Iris pigment epithelial cell (primary cell): ENCODE measurements at places on chromosomes 7 and 10.

DNA sequence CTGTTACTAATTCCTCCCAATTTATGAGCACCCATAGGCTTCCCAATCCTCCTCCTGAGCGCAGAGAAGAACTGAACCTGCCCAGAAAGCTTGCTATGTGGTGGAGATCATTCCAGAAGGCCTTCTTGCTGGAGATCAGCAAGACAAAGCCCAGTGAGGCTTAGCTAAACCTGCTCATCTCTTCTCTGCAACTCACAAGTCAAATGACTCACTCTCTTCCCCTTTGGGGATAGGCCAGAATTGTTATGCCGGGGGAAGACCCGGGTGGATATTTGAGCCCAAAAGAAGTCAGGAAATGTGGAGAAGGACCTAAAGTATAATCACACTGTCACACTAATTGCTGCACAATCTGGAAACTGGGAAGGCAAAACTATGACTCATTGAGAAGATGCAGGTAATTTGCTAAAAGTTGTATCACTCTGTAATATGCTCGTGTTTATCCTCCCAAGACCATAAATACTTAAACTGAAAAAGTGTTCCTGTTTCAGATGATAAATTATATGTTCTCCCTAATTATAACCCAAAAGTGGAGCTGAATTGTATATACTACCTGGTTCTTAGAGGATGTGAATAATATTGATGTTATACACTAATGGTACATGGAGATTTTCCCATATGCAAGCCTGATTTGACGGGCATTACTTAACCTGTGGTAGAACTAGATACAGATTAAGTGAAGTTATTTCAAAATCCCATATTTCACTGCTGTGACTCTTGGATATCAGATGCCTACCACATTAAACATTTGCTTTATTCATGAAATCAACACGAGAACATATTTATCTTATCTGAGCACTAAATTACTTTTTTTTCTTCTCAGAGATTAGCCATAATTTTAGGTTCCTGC lies 6.4 kb downstream of the NEBL start:
- DNase-seq, result peak; percentile 81

- no peak for DNase-seq
These were observed 27.6 kb upstream of the LAMB4 start for GRCh38 chr7:108157606-108158335.

DNA sequence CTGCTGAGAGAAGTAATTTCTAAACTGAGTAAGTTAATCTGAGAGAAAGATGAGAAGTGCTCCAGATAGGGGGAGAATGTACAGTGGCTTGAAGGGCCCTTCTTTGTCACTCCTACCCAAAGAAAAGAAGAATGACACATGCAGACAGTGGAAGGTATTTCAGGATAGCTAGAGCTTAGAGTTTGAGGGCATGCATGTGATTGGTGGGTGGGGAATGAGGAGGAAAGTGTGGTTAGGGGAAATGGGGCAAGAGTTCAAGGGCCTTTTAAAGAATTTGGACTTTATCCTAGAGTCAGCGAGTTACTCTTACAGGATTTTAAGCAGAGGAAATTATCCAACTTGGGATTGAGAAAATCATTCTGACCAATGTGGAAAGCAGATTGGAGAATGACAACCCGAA lies 50.0 kb downstream of the ANLN start:
- DNase-seq, result peak; percentile 7

DNA sequence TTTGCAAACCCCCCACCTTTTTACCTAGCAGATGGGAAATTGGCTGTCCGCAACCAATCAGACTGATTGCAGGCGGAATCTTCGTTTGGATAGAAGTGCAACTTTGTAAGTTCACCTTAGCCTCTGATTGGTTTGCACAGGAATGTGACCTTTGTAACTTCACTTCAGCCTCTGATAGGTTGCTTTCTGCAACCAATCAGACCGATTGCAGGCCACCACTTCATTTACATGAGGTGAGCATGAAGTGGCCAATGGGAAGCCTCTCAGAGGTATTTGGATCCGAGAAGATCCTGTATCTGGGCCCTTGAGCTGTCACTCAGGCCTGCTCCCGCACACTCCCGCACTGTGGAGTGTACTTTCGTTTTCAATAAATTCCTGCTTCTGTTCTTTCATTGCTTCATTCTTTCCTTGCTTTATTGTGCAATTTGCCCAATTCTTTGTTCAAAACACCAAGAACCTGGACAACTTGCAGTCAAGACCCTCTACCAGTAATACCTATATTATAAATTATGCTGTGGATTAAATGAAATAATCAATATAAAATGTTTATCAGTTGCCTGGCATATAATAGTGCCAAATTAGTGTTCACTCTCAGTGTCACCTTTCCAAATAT lies 491.4 kb downstream of the PLXNA4 start:
- DNase-seq, result peak; percentile 11

DNA sequence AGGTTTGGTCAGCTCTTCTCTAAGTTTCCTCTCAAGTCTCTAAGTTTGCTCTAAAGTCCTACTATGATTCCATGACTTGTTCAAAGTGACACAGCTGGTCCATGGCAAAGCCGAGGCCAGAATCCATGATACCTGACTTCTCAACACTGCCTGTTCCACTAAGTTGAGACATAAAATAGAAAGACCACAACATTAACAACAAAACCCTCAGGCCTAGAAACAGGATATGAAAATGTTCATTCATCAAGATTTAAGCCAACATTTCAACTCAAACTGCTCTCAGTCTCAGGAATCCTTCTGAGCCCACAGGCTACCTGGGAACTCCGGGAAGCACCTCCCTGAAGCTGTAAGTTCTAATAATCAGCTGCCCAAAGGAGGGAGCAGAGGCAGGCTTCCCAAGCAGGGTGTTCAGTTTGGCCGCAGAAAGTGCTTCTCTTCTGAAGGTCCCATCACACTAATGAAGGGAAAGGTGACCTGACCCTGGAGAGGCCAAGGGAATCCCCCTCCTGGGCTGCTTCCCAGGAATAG lies 62.9 kb downstream of the STK17A start:
- DNase-seq, result no peak

GRCh38 chr10:18737236-18737635 lies 78.0 kb downstream of the ARL5B start:
- DNase-seq, result peak; percentile 22

DNA sequence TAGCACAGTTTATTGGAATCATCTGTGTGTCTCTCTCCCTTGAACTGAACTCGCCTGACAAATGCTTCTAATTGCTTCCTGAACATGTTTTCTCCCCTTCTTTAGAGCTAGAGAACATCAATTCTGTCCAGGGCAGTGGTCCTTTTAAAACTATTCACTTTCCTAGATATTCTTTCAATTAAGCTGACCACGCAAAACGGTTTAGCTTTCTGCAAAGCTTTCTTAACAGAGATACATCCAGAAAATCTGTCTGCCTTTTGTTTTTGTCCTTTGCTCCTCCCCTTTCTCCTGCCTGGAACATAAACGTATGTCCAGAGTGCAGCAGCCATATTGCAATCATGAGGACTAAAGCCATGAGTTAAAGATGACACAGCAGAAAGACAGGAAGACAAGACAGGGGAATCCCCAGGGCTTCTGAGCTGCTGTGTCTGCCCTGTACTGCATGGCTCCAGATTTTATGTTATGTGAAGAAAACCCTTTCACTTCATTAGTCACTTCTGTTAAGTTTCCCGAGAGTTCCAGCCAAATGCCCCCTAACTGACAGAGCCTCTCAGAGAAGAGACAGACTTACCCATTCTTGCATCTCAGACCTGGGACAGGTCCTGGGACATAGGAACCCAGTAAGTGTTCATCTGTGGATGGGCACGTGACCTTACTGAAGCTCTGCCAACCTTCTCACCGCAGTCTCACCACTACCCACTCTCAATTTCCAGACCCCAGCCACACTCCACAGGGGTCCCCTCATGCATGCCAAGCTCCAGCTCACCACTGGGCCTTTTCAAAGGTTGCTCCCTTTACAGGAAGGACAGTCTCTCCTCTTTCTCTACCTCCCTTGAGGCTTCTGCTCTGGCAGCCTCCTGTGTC lies 35.0 kb upstream of the CPXM2 start:
- DNase-seq, result peak; percentile 11

DNA sequence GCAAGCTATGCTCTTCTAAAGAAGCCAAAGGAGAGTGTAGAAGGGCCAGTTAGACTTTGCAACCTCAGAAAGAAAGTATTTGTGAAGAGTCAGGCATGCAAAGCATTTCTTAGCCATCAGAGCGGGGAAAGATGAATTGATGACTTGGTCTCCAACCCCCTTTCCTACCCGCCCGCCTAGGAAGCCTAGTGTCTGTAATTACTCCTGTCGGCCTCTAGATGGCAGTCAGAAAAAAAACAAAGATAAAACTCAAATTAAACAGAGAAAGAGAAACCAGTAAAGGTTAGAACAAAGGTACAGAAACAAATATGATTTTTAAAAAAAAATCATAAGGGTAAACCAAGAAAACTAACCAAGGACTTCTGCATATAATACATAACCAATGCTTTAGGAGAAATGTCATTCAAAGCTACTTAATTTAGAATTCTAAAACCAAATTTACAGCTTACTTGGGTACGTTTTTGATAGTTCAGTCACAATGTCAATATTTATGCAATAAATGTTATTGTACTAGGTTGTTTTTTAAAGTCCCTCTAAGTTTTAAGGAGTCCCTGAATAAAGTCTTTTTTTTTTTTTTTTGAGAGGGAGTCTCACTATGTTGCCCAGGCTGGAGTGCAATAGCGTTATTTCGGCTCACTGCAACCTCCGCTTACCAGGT lies 97.6 kb downstream of the LYZL1 start:
- DNase-seq, result peak; percentile 31

DNA sequence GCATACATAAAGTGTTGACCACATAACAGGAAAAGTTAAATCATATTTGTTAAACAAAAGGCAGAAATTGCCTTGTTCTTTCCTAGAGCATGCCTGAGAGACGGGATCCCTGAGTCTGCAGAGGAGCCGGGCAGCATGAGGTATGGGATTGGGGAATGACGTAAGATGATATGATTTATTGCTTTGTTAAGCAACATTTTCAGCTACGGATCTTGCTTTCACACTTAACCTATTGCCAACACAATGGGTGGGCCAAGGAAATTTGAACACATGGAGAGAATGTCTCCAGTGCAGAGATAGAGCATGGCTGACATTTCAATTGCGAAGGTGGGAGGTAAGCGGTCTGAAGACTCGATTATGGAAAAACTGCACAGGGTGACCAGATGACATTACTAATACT lies 76.7 kb downstream of the EMX2 start:
- DNase-seq, result no peak

DNA sequence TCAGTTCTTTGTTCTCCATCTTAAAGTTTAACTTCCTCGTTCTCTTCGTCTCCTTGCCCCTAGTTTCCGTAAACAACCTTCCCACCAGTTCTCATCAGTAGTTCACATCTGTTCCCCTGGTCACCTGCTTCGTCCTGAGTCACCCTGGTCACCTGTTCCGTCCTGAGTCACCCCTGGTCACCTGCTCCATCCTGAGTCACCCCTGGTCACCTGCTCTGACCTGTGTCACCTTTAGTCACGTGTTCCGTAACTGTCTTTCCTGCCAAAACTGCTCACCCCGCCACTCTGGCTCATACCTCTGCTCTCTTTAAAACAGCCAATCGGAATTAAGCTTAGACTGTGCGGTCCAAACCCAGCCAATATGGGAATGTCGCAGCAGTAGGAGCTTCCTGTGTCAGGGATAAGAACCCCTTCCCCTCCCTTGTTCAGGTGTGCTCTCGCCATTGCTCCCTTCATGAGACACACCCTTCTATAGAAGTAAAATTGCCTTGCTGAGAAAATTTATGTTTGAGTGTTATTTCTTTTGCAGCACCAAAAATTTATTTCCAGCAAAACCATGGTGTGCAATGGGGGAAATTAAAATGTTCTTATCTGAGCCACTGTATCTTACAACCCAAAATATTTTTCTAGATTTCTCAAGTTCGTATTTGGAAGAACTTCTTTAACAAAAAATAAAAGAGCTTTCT lies 112.2 kb downstream of the VIM start:
- DNase-seq, result no peak

GRCh38 chr10:106519376-106520030 lies 645.0 kb downstream of the SORCS1 start:
- DNase-seq, result no peak

GRCh38 chr10:32790483-32790882 lies 167.5 kb downstream of the ITGB1 start:
- DNase-seq, result peak; percentile 26

DNA sequence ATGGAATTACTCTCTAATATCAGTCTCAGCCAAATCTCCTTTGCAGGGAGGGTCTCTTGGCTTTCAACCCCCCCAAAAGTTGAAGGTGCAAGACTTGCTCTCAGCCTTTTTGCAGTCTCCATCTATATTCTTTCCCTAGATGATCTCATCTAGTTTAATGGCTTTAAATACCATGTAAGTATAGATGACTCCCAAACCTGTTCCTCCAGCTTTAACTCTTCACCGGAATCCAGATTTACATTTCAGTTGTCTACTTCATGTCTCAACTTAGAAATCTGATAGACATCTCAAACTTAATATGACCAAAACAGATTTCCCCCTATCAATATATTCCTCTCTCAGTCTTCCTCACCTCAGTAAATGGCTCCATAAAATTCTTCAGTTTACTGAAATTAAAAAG lies 9.9 kb upstream of the TAS2R41 start:
- no peak for DNase-seq

DNA sequence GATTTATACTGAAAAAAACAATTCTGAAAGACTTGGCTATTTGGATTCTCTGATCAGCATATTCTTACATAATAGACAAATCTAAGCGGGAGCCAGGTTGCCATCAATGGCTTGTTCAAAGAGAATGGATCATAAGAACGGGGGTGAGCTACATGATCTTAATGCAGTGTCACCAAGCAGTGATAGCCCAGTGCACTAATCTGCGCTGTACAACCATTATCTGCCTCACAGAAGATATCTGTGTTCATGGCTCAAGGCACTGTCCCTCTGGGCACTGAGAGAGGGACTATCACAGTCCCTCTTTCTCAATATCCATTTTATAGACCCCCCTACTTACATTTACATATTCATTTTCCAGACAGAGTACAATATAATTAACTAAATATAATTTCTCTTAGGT lies 22.9 kb upstream of the PRKAR2B start:
- DNase-seq, result no peak

DNA sequence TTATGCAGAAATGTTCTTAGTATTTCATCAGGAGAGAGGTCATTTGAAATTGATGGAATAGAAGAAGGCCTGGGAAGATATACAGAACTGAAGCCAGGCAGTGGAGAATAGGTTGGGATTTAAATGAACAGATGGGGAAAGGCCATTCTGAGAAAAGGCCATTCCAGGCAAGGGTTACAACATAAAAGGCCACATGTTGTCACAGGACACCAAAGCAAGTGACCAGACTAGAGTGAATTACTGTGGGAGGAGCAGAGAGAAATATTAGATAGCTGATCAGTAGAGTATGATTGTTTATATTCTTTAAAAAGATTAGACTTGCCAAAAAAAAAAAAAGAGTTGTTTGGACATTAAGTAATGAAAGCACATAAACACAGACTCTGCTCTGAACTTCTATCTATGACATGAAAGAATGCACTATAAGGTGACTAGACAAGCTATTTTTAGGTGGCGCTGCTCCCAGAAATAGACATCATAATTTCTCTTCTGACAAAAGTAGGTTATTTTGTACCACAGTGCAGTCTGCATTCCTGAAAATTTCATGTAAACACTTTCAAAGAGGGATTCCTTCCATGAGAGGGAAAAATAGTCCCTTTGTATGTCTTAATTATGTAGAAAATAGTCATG lies 55.2 kb upstream of the DKK1 start:
- peak; percentile 10 for DNase-seq

- DNase-seq, result no peak
These were observed at the start of gene CYP26A1 for GRCh38 chr10:93073539-93074146. Gene CYP26A1 (plus strand): TSS chr10:93073893. CDS start chr10:93073935, 42 bp downstream.
